H54 (cell line): ENCODE measurements at places on chromosomes 16 and 17.

GRCh38 chr17:32634167-32634566 is 147.4 kb downstream of the CDK5R1 start:
- DNase-seq = no peak

- no peak for DNase-seq
Measured at GRCh38 chr16:15032547-15033308, 23.1 kb downstream of the NTAN1 start.

DNA sequence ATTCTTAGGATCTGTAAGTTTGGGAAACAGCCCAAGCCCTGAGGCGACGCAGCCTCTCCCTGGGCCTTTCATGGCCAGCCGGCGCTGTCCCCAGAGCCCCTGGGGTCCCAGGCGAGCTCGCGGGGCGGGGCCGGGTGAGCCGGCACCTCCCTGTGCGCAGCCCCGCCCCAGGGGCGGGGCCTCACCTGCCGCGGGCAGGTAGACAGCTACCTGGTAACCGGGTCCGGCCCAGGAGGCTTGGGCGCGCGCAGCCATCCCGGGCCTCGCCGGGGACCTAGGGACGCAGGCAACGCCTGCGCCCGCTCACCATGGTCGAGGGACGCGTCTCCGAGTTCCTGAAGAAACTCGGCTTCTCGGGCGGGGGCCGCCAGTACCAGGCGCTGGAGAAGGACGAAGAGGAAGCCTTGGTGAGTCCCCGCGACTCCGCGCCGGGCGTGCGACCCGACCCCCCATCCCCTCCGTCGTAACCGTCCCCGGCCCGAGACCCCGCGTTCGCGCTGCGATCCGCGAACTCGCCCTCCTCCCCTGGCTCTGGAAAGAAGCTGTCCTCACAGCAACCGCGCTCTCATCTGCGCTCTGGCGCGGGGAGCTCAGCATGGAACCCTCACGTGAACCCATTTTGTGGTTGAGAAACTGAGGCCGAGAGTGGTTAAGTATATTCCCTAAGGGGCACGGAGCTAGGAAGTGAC is at the start of gene ATP2C2:
Gene ATP2C2 (plus strand): TSS at position 231 of the 689 bp plus-strand sequence. CDS start 78 bp downstream, at position 309.
- DNase-seq = no peak

DNA sequence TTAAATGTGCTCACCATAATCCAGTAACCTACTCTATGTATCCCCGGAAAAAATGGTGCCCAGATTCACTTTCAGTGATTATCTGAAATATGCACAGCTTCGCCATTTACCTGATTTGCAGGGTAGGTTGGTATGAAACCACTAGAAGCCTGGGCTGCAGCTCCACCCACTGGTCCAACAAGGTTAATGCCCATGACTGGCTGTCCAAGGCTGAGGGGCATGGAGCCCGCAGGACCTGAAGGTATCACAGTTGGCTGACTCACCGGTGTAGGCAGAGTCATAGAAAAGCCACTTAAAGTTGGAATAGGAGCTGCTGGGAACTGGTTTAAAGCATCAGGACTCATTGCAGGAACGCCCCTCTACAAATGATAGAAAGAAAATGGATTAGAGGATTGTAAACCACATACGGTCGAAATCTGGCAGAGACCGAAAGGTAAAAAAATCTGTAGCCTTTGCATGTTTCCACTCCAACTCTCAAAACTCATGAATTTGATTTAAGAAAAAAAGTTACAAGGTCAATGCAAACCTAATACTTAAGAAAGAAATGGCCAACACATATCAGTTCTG is 38.6 kb downstream of the SYNRG start:
- peak; percentile 90 for DNase-seq

- DNase-seq = no peak
Measured at GRCh38 chr16:48607056-48607825, 2.7 kb downstream of the N4BP1 start.

DNA sequence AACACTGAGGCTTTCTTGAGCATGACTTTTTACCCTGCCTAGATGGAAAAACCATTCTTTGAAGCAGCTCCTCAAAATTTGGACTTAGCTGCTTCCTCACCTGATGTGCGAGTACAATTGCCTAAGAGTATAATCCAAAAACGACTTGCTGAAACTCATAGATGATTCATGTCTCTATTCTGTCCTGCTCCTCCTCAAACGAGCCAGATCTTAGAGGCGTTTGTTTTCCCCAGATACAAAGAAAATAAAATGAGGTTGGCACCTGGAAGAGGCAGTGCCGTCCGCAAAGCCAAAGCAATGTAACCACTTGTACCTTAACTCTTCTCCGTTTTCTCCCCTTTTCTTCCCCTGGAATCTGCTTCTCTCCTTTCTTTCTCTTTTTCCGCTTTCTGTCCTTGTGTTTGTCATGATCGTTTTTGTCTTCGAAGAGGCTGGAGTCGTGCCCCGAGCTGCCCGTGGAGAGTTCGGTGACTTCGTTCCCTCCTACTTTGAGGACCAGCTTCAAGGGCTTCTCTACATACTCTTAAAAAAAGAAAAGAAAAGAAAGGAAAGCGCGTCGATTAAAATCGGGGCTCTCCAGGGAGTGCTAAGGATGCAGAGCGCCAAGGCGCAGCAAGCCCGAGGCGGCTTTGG is 895 bp downstream of the BRD7 start:
- no peak for DNase-seq

DNA sequence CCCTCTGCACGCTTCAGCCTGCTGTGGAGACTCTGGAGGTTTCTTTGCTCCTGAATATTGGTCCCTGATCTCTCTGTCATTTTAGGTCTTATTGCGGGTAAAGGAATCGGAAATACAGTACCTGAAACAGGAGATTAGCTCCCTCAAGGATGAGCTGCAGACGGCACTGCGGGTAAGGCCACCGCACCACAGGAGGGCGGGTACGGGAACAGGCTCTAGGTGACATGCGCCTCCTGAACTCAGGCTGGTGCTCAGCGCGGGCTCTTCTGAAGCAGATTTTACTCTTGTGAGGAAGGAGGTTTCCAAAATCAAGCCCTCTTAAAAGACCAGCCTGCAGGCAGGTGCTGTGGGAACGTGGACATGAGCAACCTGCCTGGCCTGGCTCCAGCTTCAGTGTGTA is 29.8 kb downstream of the PLD6 start:
- DNase-seq = no peak
